ENCODE measurements at places on chromosomes 6 and 20.

DNA sequence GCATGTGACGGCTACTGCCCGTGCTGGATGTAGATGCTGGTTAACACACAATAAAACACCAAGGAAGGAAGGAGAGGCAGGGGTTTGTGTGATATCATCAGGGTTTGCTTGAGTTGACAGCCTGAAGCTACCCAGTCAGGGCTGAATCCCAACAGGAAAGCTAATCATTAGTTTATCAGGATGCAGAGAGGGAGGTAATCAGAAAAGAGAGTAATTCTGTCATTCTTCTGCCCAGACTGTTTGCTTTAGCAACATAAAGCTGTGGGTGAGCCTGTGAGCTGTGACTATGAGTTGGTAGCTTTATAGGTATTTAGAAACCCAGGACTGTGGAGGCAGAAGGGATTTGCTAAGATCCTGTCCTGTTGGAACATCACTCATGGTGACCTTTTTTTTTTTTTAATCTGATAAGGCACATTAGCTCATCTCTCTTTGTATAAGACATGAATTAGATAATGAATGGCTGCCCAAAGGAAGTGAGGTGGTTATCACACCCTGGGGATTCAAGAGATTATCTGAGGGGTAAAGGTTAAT is 79.3 kb downstream of the CAP2 start:
- peak; percentile 5 for DNase-seq

DNA sequence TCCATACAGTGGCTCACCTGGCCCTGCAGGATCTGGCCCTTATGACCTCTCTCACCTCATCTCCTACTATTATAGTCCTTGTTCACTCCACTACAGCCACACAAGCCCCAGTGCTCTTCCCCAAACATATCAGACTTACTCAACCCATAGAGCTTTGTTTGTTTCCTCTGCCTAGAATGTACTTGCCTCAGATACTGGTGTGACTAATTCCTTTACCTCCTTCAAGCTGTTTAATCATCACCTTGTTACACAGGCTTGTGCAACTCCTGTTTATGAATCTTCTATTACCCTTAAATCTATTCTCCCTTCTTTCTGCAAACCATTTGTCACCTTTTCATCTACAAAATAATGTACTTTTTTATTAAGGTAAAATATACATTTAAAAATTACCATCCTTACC is 3.2 kb downstream of the DEFB125 start:
- no peak for DNase-seq

DNA sequence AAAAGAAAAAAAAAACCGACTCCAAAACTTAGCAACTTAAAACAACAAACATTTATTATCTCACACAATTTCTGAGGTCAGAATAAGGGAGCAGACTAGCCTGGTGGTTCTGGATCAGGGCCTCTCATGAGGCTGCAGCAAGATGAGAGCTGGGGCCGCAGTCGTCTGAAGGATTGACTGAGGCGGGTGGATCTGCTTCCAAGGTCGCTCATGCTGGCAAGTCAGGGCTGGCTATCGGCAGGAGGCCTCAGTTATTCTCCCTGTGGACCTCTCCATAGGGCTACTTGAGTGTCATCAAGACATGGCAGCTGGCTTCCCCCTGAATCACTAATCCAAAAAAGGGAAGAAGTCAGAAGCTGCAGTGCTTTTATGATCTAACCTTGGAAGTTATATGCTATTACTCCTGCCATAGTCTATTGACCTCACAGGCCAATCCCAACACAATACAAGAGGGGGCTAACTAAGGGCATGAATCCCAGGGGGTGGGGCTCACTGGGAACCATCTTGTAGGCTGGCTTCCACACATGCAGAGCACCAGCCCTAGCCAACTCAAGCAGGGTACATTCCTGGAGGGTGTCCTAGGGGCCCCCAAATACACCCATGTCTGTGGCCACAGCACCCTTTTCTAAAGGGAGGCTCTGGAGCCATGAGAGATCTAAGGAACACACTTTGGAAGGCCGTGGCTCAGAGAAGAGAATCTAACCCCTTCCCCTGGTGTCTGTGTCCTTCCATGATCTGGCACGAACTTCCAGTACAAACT is 11.3 kb downstream of the EBF4 start:
- no peak for DNase-seq

DNA sequence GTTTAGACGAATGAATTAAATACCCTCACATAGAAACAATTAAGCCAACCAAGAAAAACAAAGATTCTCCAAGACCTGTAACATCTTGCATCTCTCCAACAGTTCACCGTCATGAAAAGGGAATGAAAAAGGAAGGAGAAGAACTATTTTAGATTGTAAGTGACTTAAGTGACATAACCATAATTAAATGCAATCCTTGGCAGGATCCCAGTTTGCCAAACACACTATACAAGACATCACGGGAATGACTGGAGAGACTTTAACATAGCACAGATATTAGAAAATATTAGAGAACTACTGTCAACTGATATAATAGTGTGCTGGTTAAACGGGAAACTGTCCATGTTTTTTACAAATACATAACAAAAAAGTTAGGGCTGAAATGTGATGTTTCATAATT is 22.2 kb downstream of the EPB41L2 start:
- no peak for DNase-seq

DNA sequence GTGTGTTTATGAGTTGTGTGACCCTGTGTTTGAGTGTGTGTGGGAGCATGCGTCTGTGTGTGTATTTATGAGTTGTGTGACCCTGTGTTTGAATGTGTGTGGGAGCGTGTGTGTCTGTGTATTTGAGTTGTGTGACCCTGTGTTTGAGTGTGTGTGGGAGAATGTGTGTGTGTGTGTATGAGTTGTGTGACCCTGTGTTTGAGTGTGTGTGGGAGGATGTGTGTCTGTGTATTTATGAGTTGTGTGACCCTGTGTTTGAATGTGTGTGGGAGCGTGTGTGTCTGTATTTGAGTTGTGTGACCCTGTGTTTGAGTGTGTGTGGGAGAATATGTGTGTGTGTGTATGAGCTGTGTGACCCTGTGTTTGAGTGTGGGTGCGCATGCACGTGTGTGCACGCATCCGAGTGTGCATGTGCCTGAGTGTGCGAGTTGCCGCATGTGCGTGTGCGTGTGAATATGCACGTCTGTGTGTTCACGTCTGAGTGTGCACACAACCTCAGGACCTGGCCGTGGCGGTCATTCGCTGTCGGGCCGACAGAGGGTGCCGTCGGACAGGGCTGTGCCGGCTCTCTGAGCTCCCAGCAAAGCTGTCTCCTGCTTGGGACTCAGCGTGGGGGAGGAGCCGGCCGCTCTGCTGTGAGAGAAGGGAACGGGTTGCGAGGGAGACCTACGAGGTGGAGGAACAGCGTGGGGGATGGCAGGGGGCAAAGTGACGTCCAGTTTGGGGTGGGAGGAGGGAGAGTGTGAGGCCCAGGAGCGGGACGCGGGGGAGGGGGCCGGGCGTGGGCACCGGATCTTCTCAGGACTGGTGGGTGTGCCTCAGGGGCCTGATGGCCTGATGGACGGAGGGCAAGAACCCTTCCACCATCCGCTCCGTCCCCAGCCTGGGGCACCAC is 19.7 kb downstream of the SLC17A9 start:
- peak; percentile 89 for DNase-seq

GRCh38 chr6:36267731-36268477 is 2.0 kb upstream of the PNPLA1 start:
- no peak for DNase-seq

DNA sequence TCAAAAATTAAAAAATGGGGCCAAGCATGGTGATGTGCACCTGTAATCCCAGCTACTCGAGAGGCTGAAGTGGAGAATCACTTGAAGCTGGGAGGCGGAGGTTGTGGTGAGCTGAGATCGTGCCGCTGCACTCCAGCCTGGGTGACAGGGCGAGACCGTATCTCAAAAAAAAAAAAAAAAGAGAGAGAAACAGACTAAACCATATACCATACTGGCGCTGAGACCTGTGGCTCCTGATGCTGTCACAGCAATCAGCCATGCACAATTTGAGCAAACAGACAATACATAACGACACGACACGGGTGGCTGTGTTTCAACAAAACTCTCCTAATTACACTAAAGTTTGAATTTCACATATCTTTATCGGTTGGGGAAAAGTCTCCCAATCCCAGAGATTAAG is 14.9 kb upstream of the CBFA2T2 start:
- no peak for DNase-seq

- DNase-seq: no peak
These were observed 224.8 kb upstream of the CDH4 start for GRCh38 chr20:61027218-61027617.

GRCh38 chr6:3775386-3775785 is 23.9 kb upstream of the PXDC1 start:
- no peak for DNase-seq

- DNase-seq: no peak
These were observed 38.0 kb downstream of the SESN1 start for GRCh38 chr6:109056661-109057060.

DNA sequence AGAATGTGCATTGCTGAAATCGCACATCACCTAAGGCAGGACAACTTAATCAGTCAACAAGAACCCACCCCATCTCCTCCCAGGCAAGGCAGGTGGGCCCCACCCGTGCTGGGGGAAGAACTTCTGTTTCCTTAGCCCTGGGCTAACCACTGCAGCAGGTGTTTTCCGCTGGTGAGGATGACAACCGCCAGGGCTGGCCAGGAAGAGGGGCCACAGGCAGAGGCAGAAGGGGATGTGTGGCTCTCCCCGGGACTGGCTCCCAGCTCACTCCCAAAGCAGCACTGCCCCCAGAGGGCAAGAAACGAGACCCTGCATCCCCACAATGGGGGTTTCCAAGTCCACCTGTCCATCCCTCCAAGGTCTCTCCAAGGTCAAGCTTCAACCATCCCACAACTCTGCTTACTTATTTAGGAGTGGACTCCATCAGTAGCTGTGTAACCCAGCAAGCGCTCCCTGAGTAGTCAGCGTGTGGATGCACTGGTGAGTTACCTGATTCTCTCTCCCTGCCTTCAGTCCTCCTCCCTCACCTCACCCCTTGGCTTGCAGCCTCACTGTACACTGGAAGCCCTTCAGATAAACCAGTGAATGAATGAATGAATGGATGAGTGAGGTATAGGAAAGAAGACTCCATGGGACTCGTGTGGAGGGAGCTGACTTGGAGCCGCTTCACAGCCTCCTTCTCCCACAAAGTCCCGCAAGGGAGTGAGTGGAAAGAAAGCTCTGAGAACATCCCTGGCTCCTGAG is 168.2 kb upstream of the CST7 start:
- no peak for DNase-seq

DNA sequence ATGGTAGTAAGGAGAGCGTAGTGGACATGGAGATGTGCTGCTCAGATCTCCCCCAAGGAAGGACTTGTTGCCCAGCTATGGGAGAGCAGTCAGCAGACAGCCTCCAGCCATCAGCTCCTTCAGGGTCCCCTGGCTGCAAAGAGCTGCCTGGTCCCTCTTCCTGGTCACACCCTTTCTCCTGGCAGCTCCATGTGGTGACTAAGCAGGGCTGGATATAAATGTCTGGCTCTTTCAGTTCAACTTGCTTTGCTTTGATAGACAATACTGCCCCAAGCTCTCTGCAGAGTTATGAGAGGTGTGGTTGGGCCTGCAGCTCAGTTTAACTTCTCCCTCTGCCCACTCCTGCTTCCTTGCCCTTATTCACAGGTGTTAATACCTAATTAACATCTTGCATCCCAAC is 64.1 kb upstream of the DDR1 start:
- DNase-seq: no peak

DNA sequence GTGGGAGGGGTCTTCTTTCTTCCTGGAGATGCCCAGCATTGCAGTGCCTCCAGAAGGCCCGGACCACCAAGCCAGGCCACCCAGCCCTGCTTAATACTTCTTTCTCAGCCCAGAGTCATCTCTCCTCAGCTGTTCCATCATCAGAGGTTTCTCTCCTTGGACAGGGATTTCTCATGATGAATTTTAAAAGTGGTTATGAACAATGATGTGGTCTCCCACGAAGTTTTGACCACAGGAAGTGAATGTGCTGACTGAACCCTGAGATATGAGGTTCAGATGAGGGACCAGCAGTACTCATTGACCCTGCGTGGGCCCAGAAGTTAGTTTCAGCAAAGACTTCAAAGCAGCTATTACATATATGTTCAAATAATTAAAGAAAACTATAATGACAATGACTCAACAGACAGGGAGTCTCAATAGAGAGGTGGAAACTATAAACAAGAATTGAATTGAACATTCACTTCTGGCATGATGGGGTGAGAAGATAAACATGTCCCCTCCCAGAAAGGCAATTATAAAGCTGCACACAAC is 114.5 kb upstream of the SLC22A16 start:
- no peak for DNase-seq

DNA sequence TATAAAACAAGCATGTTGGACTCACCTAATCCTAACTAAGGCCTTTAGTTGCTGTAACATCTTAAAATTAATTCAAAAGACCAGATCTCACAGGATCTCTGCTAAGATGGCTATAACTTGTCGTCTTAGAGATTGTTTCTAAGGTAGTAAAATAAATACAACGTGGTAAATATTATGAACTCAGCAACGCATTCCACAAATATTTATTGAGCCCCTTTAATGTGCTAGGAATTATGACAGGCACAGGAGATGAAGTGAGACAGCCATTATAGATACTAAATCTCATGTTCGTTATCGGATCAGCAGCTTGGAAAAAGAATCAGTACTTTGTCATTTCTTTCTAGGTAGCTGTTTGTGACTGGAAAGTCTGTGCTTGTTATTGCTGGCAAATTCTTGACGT is 20.9 kb upstream of the MCM3 start:
- no peak for DNase-seq

DNA sequence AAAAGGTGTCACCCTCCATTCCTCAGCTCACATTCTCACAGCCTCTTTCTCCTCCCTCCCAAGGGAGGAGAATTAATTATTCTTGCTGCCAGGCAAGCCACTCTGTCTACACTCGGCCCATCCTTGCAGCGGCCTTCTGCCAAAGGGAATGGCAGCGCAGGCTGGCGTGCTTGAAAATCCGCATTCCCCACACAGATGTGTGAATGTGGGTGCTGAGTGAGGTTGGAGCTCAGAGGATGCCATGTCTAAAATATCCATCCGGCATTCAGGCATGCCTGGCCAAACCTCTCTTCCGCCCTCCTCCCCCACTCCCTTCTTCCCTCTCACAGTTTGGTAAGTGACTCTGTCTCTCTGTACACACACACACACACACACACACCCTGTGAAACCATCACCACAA is 27.7 kb downstream of the PNPLA1 start:
- DNase-seq: no peak

- no peak for DNase-seq
These were observed 23.5 kb downstream of the BPIFA2 start for GRCh38 chr20:33191484-33191883.

DNA sequence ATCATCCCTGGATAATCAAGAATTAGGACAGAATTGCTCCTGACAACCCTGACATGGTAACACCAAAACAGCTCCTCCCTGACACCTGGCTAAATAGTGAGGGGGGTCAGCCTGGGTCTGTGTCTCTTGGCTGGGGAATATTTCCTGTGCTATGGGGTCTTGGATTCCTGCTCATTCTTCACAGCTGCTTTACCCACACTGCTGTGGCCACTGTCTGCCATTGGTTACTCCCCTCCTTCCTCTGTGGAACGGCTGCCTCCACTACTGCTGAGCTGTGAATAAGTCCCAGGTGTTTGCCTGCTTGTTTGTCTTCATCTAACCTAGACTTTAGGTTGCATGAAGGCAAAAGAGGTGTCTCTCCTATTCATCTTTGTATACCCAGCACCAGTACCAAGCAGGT is 33.9 kb upstream of the TXLNB start:
- no peak for DNase-seq

GRCh38 chr20:38126146-38126921 is 38.7 kb downstream of the TGM2 start:
- DNase-seq: no peak

- DNase-seq: peak; percentile 15
These were observed 8.8 kb upstream of the C20orf144 start for GRCh38 chr20:33653218-33653899.

Data from inflammatory macrophage (primary cell).